ENCODE measurements at places on chromosomes 1 and 21.

- DNase-seq: no peak
Measured at GRCh38 chr1:49060766-49061165, 284.1 kb upstream of the BEND5 start.

- DNase-seq: no peak
Measured at GRCh38 chr1:116571215-116571919, 541 bp upstream of the CD58 start.

GRCh38 chr1:1340185-1340584, 9.0 kb downstream of the DVL1 start:
- no peak for DNase-seq

DNA sequence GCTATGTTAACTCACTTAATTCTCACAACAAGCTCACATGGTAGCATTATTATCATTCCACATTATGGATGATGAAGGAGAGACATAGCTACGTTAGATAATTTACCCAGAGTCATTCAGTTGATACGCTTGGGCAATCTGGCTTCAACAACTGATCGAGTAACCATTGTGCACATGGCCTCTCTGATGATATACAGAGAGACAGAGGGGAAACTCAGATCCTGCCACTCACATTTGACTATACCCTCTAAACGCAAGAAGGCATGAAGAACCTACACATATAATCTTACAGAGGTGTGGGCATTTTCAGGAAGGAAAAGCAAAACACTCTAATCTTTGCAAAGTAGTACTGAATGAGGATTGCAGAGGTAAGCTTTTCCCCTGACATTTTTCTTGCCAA, 360.1 kb downstream of the BARHL2 start:
- no peak for DNase-seq

DNA sequence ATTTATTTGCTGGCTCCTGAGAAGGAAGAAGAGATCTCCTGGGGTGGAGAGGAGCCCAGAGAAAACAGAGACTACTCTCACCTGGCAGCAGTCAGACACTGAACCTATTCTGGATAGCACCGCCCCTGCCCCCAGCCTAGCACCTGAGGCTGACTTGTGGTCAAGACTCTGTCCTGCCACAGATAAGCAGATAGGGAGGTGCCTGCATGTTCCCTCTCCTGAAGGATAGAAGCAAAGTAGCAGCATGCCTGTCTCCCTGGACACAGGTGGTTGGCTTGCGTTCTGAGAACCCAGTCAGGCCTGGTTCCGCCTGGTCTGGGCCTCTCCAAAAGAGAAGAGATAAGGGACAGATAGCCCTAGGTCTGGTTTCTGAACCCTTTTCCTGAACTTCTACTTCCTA, 1.3 kb upstream of the EFNA3 start:
- DNase-seq: no peak

DNA sequence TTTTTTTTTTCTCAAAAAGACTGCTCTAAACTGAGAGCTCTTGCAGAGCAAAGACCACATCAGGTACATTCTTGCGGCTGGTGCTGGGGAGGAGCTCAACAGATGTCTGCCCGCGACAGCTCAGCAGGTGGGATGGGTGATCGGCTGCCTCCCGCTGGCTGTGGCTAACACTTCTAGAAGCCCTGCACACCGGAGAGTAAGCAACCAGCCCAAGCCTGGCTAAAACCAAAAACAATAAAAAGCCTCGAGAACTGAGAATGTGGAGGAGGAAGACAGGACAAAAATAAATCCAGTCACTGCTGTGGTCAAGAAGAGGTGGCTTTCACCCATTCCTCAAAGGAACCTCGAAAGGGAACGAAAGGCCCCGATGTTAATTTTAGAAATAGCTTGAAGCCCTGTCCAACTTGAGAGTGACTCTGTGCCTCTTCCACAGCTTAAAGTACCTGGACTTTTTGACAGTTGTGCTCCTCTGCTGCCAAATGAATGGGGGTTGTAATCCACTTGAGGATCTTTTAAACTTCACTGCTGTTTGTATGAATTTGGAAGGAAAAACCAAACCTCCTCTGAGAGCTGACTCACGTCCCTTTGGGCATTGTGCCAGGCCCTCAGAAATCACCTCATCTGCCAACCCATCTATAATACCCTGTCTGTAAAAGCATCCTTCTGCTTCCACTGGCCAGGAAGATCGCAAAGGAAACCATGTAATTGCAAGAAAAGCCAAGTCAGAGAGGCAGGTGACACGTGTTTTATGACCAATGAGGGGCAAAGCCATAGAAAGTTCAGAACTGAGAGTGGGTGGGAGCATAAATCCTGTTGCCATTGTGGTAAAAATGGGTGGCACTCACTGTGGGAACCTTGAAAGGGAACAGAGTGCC, 78.6 kb downstream of the KCNN3 start:
- peak; percentile 10 for DNase-seq
